ENCODE measurements at places on chromosomes 7 and 10. TPM values are rescaled to one million over a fixed set of nuclear protein-coding genes. Genes with fewer than 3 reads are reported as not detected.
A peak's percentile ranks its signal among the peaks of the same experiment; 100 is the strongest.

- peak; percentile 71 for DNase-seq
Measured at GRCh38 chr10:75399461-75400162, 2.0 kb downstream of the ZNF503 start.

DNA sequence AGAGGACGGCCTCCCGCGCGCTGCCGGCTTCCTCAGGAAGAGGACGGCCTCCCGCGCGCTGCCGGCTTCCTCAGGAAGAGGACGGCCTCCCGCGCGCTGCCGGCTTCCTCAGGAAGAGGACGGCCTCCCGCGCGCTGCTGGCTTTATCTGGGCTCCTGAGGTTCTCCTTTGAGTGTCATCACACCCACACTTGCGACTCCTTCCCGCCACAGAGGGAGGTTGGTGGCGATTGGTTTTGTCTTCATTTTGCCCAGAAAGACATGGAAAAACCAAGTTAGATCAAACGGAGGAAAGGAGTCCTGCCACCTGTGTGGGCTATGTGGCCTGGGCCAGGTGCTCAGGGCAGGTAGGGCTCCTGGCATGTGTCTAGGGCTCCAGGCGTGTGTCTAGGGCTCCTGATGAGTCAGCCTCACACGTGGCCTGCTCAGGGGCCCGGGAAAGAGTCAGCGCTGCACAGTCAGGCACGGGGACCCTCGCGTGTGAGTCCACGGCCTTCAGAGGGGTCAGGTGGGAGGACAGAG lies 138.0 kb downstream of the VIPR2 start:
- no peak for DNase-seq

GRCh38 chr10:8967061-8967460 lies 912.6 kb downstream of the GATA3 start:
- peak; percentile 47 for DNase-seq

DNA sequence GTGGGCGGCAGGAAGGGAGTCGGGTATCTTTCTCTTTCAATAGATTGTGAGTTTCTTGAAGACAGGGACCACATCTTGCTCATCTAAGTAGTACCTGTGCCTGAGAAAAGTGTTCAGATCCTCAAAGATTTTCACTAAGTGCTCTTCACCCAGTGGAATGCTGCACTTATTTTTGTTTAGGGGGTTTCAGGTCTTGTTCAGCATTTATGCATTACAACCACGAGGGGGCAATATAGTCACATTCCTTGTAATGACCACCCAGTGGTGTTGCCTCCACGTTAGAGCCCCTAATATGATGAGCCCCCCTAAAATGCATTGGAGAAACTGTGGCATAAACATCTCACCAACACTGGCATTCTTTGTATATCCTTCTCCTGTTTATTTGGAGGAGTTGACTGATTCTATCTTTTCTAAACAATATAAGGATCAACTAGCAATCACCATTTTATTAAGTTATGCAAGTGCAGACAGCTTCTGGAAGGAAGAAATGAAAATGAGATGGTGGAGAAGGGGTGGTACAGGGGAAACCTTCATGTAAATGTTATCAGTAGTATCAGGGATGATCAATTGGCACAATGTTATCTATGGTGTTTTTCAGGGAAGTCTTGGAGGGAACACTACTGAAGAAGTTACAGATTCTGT lies 3.1 kb upstream of the PAPSS2 start:
- DNase-seq, result no peak

GRCh38 chr7:79653136-79653631 lies 199.7 kb upstream of the MAGI2 start:
- no peak for DNase-seq

- DNase-seq, result no peak
Measured at GRCh38 chr10:23263441-23264164, 71.5 kb downstream of the PTF1A start.

DNA sequence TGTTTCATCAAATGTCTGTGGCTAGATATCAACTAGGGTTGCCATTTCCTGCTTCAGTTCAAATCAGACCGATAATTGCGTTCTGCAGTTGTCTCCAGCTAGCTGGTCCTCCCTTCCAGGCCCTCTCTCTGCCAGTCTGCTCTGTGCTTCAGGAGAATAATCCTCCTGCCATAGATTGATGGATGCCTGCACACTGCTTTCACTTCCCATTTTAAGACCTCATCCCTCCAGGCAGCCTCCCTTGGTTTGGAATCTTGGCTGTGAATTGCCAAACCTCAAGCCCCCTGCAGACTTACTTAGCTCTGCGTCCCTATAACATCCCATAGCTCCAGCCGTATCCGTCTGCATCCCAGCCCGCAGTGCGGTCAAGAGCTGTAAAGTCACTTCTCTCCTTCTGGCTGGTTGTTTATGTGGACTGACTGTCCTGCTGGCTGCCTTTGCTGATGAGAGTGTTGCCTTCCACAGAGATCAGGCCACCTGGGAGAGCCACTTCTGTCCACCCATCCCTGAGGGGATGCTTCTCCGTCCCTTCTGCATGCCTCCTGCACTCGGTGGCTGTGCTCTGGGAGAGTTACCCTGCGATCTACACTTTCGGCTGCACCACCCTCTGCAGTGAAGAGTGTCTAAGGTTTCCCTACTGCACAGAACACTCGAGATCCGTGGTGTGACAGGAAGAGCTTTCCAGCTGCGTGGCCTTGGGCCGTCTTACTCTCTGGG lies 22.4 kb upstream of the KLF6 start:
- DNase-seq, result no peak

DNA sequence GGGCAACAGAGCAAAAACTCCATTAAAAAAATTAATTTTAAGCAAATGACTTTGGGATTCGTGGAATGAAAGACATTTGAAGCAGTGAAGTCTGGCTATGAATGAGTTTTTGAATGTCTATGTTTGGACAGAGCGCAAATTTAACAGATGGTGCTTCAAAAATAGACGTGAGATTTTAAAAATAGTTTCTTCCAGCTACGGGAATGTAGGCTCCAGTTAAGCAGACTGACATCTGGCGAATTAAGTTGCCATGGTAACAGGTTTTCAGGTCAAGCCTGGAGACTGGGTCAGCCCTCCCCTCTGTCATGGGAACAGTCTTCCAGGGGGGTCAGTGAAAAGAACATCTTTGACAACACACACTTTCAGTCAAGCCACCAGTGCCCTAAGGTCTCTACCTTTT lies 62.0 kb downstream of the MYOF start:
- no peak for DNase-seq

DNA sequence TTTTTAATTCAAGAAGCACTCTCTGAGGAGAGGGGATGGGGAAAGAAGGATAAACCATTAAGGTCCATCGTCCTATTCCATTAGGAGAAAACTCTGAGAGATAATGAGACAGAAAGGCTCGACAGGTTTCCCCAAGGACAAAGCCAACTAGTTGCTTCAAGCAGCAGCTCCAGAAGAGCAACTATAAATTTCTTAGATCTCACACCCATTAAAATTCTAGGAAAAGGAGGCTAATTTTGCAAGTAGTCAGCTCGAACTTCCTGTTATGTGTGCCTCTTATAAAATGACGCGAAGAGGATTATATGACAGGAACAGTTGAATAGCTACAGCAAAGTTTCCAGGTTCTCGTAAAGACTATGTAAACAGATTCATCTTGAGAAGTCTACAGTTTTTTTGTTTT lies 52.0 kb upstream of the ST8SIA6 start:
- DNase-seq, result no peak

DNA sequence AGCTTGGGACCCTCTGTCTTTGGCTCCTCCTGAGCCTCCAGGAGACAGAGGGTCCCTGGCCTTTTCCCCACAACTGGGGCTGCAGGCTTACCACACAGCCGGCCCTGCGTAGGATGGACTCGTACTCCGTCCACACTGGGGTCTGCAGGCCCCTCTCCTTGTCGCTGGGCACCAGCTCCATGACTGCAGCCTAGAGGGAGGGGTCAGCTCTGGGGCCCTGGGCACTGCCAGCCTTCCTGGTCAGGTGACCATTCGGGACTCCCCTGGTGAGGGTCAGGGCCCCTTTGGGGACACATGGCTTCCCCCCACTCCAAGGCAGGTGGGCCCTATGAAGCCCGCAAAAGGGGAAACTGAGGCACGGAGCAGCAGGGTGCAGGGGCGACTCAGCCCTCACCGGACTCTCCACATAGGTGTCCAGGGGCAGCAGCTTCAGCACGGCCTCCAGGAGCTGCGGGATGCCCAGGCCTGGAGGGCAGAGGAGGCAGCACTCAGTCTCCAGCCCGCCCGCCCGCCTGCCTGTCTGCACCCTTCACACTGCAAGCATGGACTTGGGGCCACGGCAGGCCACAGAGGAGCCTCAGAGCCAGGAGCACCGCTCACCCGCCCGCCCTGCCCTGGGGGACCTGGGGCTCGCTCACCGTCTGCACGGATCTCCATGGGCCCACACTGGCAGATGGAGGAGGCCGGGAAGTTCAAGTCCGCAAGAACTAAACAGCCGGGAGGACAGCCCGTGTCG lies 1.1 kb downstream of the FUOM start:
- no peak for DNase-seq

GRCh38 chr10:110610308-110610774 lies 33.8 kb upstream of the RBM20 start:
- DNase-seq, result peak; percentile 46

DNA sequence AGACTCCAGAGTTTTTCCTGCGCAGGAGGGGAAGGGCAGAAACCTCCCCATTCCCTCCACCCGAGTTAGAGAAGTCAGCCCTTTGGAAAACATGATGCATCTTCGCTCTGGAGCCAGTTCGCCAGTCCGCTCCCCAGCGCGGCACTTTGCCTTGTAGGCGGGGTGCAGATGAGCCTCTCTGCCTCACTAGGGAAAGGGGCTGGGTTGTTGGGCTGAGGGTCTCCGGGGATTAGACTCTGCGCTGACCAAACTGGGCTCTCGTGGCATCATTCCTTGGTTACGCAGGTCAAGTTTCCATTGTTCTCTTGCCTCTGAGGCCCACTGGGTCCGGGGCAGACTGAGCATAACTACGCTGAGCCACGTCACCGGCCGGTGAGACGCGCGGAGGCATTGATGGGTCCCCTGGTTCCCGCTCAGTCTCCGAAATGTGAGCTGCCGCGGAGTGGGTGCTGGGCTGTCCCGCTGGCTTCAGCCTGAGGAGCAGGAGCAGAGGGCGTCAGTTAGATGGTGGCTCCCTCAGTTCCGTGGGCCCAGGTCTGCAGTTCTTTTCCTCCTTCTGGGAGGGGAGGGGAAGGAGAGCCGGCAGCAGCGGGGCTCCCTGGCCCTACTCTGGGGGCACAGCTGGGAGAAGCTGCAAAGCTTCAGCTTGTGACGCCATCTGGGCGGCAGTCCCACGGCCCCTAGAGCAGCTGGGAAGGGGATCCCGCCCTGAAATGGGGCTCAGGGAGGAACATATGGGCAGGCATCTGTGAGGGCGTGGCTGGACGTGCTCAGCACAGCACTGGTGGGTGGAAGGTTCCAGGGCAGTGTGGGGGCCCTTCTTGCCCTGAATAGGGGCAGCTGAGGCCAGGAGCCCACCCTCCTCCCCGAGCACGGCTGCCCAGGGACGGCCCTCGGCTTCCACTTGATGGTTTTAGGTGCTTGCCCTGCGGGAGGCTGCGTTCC lies 121.3 kb upstream of the BTBD16 start:
- DNase-seq, result no peak

DNA sequence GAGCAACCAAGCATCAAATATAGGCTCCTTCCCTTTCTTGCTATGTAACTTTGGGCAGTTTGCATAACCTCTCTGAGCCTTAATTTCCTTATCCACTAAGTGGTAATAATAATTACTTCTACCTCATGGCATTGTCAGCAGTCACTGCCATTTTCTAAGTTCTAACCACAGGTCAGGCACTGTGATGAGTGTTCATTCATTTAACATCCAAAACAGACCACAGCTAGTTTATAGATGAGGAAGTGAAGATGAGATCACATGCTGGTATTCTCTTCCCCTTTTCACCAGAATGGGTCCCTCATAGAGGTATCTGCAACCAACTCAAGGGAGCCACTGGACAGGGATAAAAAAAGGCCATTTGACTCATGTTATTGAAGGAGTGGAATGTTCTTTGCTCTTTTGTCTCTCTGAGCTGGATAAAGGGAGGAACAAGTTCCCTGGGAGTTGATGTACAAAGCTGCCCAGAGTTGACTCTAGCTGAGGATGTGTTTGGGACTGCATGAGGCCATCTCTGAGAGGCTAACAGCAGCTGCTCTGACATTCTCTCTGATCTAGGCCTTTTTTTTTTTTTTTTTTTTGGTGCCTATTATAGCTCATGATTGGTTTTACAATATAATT lies 65.0 kb downstream of the DNAJC12 start:
- no peak for DNase-seq

GRCh38 chr10:1672001-1672781 lies 65.1 kb downstream of the ADARB2 start:
- no peak for DNase-seq

GRCh38 chr7:138878856-138879255 lies 80.9 kb upstream of the ATP6V0A4 start:
- DNase-seq, result no peak

- DNase-seq, result no peak
Measured at GRCh38 chr10:45373003-45373575, 927 bp upstream of the ALOX5 start.

DNA sequence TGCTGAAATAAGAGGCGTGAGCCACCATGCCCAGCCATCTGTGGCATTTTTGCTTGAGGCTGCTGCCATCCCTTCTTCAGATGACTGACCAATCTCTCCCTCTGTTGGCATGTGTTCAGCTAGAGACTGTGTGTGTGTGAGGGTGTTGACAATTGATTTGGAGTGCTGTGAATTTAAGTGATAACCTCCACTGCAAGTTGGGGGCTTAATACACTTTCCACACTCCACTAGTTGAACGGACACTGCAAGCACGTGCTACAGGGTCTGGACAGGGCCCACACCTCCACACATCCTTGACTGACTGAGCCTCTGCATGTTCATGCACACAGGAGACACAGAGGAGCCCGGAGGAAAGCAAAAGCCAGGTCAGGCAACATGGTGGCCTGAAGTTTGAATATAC lies 51.3 kb downstream of the BRAF start:
- no peak for DNase-seq

DNA sequence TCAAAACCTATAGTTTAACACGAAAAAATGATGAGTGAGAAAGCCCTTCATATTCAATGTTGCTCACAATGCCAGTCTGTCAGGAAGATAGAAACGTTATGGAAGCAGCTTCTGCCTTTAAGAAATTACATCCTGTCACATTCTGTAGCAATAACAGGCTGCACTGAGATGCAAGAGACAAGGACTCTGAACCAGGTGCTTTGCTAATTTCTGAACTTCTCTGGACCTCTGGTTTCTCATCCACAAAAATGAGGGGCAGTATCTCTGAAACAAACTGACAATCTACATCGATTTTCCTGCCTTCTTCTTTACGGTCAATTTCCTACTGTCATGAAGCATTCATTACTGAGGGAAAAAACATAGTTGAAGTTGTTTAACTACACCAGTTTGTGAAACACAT lies 234.0 kb downstream of the SNX13 start:
- no peak for DNase-seq

- DNase-seq, result no peak
Measured at GRCh38 chr10:101575580-101576210, 12.4 kb downstream of the POLL start.

CYP2C18 gene
- polyA plus RNA-seq, result 0.07 TPM

LRRC18 gene
- polyA plus RNA-seq, result not detected

CARD11 gene
- 3.1 TPM for polyA plus RNA-seq

DGKI gene
- polyA plus RNA-seq, result 0.03 TPM

DPP6 gene
- polyA plus RNA-seq, result not detected

LRRC17 gene
- 0.12 TPM for polyA plus RNA-seq

All from mammary epithelial cell (primary cell).